NCI-H1092 (cell line): ENCODE measurements at places on chromosomes 3 and 15.

DNA sequence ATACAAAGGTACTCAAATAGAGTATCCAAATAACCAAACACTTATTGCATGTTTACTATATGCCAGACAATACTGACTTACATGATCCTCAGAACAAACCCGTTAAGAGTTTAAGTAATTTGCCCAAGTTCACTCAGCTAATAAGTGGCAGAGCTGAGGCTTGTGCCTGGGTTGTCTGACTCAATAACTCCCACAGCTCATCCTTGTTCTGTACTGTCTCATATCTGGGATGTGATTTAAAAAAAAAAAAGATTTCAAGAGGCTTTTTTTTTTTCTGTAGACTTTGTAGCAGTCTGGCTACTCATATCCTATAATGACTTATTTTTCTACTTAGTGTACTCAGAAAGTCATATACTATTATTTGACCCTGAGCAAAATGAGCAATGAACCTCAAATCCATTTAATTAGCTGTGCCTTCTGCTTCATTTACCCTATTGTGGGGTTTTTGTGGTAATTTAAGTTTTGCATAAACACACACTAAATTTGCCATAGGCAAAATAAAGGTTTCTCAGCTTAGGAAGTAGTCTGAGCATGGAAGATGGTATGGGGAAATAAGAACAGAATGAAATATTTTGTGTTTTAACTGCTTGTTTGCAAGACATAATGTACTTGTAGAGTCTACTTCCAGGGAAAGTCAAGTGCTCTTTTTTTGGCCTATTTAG lies 3.1 kb downstream of the NSUN3 start:
- no peak for DNase-seq

DNA sequence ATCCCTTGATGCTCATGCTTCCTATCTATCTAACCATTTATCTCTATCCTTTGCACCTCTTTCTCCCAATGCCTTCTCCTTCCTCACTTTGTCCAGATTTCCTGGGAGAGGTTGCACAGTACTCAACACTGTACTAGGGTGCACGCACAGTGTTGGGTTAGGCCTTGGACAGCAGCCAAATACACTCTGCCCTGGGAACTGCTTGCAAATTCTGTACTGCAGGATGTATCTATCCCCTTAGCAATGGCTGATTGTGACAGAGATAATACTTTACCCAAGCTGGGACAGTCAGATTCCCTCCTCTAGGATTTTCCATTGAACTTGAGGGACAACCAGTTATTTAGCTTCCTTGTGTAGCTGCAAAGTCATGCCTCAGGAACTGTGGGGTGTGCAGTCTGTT lies 113.3 kb downstream of the IL20RB start:
- DNase-seq, result no peak

DNA sequence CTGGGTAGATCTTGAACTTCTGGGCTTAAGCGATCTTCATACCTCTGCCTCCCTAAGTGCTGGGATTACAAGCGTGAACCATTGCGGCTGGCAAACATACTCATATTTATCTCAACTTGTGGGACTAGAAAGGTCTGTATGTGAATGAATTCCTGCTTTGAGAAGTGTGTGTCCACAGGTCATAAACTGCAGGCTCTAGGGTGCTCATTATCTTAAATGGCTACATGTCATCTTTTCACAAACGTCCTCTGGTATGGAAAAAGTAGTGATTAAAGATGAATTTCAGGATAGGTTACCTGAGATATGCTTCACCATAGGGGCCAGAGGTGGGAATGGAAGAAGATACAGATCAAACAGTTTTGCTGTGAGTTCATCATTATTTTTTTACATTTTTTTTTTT lies 7.8 kb upstream of the HDAC11 start:
- no peak for DNase-seq

DNA sequence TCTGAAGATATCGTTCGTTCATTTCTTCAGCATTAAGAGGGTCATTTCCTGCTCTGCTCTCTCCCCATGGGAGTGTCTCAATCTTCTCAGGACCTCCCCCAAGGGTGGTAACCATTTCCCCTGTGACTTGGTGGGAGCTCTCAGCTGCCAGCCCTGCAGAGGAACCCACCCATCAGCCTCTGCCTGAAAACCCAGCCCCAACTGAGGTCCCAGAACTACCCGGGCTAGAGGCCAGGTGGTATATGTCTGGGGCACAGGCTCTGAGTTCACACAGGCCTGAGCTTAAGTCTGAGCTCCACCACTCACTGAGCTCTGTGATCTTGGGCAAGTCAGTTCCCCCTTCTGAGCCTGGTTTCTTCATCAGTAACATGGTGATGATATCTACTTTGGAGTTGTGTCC lies 10.0 kb upstream of the ATP2B2 start:
- no peak for DNase-seq

DNA sequence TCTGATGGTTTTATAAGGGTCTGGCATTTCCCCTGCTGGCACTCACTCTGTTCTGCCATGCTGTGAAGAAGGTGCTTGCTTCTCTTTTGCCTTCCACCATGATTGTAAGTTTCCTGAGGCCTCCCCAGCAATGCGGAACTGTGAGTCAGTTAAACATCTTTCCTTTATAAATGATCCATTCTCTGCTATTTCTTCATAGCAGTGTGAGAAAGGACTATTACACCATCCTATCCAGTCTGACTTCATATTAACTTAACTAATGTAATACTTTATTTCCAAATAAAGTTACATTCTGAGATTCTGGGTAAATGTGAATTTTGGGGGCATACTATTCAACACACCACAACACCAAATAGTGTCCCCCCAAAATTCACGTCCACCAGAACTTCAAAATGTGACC lies 22.2 kb upstream of the MAP3K13 start:
- DNase-seq, result no peak

GRCh38 chr15:101510212-101511197 lies 21.0 kb upstream of the PCSK6 start:
- no peak for DNase-seq

GRCh38 chr3:26108846-26109489 lies 319.1 kb downstream of the OXSM start:
- no peak for DNase-seq

DNA sequence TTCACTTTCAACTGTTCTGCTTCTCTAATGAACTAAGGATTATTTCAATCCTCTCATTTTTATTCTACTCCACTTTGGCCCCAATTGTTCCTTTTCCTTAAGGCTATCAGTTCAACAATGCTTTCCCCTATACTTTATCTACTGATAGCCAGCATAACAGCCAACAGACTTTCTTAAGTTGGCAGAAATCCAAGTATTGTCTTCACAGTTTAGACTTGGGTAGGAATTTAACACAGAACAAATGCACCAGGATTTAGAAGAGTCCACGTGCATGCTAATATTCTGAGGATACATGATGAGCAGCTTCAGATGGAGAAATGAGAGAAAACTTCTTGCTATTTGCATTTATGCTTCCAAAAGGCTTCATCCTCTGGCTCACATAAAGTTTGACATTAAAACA lies 54.8 kb downstream of the FBN1 start:
- no peak for DNase-seq

GRCh38 chr3:59545374-59545773 lies 495.5 kb upstream of the CFAP20DC start:
- DNase-seq, result no peak

DNA sequence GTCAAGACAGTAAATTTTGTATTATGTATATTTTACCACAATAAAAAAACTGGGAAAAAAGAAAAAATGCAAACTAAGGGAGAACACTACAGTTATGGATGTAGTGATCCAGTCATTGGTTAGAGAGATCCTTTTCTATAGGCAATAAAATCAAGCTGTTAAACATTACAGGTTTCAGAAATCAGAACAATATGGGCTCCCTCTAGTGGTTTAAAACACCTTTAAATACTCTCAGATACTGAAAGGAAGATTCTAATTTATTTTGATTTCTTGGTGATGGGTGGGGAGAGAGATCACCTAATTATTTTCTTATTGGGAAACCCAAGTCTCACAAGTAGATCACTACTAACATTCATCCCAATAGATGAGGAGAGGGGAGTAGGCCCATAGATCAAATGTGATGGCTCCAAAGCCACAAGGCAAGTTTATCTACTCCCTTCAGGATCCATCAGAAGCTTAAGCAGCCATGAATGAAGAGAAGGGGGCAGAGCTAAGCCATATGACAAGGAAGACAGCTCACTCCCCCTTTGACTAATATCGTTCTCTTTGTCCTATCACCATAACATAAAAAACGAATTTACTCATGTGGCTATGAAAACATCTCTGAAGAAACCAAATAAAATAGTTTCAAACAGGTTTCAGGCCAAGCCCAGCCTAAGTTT lies 118.6 kb downstream of the ANO10 start:
- DNase-seq, result no peak

DNA sequence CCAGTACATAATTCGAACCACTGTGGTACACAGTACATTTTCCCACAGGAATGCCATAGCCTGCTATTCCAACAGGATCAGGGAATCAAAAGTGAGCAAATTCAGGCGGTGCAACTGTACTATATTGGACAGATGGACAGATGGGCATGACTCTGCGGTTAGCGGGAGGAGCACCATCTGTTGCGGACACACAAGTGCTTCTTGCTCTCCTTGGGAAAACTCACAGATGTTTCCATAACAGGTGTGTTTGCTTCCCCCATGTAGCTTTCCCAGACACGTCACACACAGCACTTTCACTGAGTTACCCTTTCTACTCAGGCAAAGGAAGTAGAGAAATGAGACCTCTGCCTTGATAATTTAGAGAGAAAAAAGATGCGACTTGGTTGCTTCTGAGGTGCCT lies 325.1 kb upstream of the THBS1 start:
- no peak for DNase-seq

GRCh38 chr15:99917252-99917651 lies 184.0 kb upstream of the LYSMD4 start:
- DNase-seq, result no peak

- no peak for DNase-seq
Measured at GRCh38 chr3:23035927-23036640, 167.0 kb upstream of the UBE2E2 start.

- no peak for DNase-seq
Measured at GRCh38 chr3:102354818-102355515, 79.8 kb upstream of the ZPLD1 start.

DNA sequence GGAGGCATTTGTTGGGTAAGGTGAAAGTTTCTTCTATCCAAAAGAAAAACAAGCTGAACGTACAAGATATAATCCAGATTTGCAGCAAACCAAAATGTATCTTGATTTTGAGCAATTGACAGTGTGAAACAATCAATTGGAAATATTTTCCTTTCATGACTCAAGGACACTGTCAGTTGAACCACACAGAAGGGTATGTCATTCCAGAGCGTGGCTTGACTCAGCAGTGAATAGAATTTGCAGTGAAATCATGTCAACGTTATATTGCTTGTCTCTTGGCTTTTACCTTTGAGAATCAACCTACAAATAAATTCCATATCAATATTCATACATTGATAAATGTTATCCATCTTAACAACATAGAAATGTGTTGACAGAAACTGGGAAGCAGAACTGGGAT lies 78.2 kb downstream of the TM2D3 start:
- no peak for DNase-seq

DNA sequence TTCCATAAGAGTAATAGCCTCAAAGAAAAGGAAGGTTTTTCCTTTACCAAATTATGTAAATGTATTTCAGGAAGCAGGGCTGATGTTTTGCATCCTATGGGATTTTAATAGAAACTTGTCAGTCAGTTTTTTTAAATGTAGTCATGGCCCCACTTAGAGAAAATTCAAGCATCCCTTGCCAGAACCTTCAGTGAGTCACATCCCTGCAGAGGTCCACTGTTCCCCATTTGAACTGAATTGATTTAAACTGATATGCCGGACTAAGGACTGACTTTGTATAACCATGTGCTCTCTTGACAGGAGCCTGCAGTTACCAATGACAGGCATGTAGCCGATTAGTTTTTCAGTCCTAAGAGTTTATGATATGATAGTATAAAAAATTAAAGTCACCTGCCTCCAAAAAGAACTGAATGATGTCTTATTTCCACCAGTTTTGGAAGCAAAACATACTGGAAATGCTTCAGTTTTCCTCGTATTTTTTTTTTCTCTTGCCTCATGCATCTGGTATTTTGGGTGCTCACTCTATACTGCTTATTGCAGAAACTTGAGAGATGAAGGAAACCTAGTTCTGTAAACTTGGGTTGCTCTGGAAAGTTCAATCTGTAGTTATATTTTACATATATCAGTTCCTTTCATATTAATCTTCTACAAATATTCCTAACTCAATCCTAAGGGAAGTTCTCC lies 30.7 kb downstream of the LRTM1 start:
- DNase-seq, result no peak

DNA sequence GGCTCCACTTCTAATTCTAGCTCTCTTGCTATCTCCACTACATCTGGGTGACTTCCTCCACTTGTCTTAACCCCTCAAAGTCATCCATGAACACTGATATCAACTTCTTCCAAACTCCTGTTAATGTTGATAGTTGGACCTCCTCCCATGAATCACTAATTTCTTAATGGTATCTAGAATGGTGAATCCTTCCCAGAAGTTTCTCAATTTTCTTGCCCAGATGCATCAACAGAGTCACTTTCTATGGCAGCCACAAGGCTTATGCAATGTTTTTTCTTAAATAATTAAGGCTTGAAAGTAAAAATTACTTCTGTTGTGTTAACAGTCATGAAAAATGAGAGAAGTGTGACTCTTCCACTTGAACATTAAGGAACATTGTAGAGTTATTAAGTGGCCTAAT lies 164.3 kb downstream of the PCCB start:
- no peak for DNase-seq

DNA sequence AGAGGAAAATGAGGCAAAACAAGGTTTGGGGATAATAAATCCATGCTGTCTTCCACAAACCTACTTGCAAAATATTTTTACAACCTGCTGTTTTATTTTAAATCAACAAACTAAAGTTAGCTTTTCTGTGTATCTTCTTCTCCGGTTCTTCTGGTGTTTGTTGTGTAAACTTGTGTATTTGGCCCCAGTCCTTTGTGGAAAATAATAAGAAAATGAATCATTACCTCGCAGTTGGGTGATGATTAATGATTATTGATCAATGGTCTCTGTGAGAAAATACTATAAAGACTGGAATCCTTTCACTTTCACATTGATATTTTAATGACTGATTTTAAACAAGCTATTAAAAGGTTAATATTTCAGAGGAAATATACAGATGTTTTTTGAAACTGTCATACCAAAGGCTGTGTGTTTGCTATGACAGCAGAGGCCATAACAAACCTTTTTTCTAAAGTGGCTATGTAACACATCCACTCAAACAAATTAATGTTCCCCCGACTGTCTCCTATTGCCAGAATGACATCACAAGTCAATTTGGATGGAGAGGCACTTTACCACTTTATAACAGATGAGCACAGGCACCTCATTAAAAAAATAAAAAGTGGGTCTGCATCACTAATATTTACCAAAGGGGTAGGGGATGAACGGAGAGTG lies 152.5 kb downstream of the MEX3B start:
- DNase-seq, result peak; percentile 46

GRCh38 chr3:169350228-169350627 lies 313.3 kb downstream of the MECOM start:
- no peak for DNase-seq

GRCh38 chr3:9301091-9301490 lies 51.6 kb upstream of the SRGAP3 start:
- DNase-seq, result no peak
